ENCODE measurements at places on chromosomes 1 and 21.

GRCh38 chr1:150808846-150809245, 786 bp upstream of the CTSK start:
- no peak for DNase-seq

- no peak for DNase-seq
Measured at GRCh38 chr1:169287280-169287679, 80.3 kb downstream of the NME7 start.

GRCh38 chr1:17929224-17929623, 174.1 kb downstream of the ACTL8 start:
- no peak for DNase-seq

DNA sequence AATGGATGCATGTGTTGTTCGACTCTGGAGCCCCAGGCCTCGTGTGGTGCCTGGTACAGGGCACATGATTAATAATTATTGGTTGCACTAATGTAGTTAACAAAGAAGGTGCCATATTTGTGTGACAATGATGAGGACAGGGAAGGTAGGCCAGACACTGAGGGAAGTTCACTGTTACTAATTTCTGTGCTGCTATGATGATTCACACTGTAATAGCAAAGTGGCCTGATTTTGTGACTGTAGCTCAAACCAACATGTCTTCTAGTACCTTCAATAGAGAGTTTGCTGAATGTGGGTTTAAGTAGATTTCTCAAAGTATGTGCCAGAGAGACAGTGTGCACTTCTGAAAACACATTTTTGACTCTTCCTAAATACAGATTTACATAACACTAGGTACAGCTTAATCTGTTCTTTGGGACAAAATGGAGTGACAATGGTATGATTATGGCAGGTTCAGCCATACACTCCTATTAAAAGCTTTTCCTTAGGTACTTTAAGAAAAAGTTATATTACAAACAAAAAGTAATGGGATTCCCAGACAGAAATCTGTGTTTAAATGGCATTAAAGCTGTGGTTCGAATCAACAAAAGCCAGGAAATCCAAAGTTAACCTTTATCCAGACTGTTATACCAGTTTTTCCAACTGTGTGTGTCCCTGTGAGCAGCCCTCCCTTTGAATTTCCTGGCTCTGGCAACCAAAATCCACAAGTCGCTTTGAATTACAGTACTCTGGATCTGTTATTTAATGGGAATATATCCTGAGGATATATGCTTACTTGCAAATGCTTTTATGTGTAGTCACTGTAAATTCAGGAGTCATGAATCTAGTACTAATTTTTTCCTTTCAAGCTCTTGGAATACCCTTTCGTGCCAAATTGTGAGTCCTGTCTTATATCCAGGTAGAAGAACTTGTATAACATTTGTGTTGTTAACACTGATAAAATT, 277.1 kb upstream of the SGIP1 start:
- DNase-seq = no peak

DNA sequence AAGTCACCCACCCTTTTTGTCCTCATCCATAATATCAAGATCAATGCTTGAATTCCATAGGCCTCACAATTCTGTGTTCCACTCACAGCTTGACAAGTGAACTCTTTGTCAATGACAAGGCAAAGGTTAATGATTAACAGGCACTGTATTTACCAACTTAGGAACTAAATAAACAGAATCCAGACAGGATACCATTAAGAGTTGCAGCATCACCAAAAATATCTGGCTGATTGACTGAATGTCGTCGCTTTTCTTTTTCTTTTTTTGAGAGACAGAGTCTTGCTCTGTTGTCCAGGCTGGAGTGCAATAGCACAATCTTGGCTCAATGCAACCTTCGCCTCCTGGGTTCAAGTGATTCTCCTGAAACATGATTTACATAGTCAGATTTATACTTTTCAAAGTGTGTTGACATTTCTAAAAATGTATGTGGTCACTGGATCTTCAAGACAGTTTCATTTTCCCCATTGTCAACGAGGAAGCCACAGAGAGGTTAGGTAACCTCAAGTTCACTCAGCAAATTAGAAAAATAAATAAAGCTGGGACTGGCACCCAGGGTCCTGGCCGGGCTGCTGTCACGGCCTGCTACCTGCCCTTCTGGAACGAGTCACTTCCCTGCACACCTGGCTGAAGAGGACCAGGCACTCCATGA, 81.0 kb downstream of the PDE9A start:
- DNase-seq = no peak

DNA sequence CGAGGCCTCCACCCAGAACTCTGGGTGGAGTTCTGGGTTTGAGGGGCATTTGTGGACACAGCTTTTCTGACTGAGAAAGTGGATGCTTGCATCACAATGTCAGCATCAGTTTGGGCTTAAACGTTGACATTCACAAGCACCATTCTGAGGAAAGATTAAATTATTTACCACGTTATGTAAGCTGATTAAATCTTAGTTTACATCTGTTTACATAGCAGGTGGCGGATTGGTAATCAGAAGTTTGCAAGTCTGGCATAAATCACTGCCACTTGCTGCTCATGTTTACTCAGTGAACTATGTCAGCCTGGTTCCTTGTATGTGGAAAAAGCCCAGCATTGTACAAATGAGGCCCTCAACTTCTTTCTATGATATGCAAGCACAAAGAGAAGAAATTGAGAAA, 310.1 kb downstream of the PAPPA2 start:
- DNase-seq = no peak

- DNase-seq = no peak
Measured at GRCh38 chr1:31930836-31931592, 7.2 kb downstream of the PTP4A2 start.

DNA sequence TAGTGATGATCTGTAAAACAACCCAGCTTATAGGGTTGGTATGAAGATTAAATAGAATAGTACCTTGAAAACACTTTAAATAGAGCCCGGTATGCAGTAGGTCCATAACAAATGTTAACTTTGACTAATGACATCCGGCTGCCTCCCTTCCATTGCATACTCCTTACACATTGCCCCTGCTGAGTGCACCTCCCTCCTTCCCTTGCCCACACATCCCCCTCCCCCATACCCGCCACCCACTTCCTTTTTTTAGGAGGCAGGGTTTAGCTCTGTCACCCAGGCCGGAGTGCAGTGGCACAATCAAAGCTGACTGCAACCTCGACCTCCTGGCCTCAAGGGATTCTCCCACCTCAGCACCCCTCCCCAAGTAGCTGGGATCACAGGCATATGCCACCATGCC, 24.4 kb upstream of the ZC3H12A start:
- DNase-seq = no peak

- no peak for DNase-seq
Measured at GRCh38 chr1:156262461-156263287, 14.8 kb upstream of the PAQR6 start.
